ENCODE measurements at places on chromosomes 7 and 10.

DNA sequence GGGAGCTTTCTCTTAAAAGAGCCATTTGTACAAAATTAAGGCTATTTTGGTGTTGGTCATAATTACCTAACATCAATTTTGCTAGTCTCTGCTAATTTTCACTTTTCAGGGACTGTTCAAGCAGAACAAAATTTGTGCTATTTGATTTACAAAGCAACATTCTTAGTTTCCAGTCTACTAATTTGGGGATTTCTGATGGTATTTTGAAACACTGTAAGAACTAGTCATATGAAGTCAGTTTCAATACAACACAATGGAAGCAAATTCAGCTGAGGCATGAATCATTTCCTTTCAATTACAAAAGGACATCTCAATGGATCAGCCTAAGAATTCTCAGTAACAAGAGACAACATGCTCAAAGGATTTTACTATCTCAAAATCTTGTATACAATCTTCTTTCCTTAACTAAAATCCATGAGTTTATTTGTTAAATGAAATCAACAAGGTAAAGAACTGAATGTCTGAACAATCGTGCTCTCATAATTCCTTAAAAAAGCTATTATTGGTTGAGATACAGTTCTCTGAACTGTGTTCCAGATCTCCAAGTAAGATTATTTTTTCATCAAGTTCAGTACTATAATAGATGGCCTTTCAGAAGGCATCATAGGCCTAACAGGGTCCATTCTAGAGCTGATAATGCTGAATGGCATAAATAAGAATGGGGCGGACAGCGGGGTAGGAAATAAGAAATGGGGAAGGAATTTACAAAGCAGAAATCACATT, 144.6 kb downstream of the NRCAM start:
- no peak for DNase-seq

GRCh38 chr10:29257784-29258135, 31.1 kb upstream of the LYZL1 start:
- no peak for DNase-seq

- no peak for DNase-seq
Observed at GRCh38 chr7:24720283-24720682, 37.0 kb downstream of the GSDME start.

DNA sequence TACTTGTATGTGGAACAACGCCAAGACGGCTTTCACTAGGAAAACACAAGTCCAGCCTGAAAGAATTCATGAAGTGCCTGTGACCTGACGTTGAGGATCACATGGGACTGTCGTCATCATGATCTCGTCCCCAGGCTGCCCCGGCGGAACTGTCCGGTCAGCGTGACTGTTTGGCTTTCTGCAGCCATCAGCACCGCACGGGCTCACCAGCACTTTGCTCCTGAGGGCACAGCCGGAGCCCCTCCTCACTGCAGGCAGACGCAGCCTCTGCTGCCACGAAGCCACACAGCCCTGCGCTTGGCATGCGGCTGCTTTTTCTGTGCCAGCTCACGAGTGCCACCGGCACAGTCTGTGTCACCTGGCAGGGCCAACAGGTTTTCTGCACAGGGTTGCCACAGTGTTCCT, 9.4 kb upstream of the GET4 start:
- no peak for DNase-seq

DNA sequence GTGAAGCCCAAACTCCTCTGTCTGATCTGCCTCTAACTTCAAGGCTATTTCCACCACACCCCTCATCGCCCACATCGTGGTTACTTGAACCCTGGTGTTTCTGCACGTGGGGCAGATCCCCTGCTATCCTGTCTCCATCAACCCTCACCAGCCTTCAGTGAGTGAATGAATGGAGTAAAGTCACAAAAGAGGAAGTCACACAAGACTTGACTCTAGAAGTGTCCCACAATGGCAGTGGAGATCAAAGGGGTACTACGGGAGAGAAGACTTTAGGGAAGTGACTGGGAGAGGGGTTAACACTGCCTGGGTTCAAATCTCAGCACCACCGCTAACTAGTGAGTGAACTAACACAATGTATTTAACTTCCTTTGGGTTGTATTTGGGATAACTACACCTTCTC, 85.9 kb downstream of the COBL start:
- no peak for DNase-seq

DNA sequence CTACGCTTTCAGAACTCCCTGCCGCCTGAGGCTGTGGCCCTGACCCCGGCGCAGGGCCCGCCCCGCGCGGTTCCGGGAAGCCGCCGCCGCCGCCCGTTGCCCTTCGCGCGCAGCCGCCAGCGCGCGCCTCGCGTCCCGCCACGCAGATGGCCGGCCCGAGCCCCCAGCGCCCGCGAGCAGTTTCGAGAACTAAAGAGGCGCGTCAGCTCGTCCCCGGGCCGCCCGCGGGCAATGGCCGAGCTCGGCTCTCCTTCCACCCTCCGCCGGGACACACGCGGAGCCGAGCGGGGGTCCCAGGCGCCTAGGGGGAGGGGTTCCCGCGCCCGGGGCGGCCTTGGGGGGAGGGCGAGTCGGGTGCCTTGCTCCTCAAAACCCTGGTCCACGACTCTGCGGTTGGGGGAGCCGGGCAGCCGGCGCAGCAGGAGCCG, 1.8 kb downstream of the HNRNPF start:
- DNase-seq = peak; percentile 57

GRCh38 chr7:74356589-74357315, 67.5 kb downstream of the CLIP2 start:
- no peak for DNase-seq

GRCh38 chr10:17445400-17445998, 8.9 kb downstream of the ST8SIA6 start:
- DNase-seq = no peak

- DNase-seq = no peak
Observed at GRCh38 chr7:30898411-30898810, 13.2 kb upstream of the AQP1 start.

GRCh38 chr10:125016123-125016522, 74.2 kb downstream of the ZRANB1 start:
- DNase-seq = no peak

DNA sequence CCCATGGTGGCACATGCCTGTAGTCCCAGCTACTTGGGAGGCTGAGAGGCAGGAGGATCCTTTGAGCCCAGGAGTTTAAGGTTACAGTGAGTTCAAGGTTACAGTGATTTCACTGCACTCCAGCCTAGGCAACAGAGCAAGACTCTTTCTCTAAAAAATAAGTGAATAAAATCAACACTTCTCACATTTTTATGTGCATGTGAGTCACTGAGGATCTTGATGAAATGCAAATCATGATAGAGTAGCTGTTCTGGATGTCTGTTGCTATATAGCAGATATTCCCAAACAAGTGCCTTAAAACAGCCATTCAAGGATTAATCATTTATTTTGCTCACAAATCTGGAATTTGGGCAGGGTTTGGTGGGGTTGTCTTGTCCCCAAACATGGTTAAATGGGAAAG, 62.3 kb upstream of the ARHGAP12 start:
- no peak for DNase-seq

- DNase-seq = no peak
Observed at GRCh38 chr10:78476156-78476555, 442.5 kb downstream of the RPS24 start.

DNA sequence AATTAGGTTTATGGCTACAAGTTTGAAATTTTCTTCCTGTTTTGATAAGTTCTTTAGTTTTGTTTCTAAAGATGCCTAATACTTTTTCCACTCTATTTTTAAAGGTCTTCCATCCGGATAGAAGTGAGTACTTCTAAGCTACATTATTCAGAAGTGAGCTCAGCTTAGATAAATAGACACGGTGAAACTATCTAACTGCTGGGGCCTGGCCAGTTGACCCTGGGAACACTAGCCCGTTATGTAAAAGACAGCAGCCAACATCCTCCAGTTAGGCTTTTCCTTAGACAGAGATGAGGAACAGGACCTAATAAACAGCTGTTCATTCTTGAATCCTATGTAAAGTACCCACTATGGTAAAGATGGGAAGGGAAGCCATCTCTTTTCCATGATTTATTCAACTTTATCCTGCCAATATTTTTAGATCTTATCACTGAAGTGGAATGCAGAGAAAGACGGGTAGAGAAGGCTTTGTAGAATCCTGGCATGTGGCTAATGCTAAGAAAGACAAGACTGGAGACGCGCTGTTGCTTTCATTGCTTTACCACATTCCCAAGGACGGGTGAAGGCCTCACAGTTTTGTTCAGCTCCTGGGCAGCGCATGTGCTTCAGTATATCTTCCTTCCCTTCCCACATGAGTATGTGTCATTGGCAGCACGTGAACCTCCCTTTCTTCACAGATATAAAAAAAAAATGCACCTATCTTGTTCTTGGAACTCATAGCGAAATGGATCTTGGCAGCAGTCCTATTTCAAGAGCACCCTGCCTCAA, 340.0 kb upstream of the MEOX2 start:
- DNase-seq = no peak

GRCh38 chr7:71871446-71871845, 540.7 kb downstream of the CALN1 start:
- no peak for DNase-seq

DNA sequence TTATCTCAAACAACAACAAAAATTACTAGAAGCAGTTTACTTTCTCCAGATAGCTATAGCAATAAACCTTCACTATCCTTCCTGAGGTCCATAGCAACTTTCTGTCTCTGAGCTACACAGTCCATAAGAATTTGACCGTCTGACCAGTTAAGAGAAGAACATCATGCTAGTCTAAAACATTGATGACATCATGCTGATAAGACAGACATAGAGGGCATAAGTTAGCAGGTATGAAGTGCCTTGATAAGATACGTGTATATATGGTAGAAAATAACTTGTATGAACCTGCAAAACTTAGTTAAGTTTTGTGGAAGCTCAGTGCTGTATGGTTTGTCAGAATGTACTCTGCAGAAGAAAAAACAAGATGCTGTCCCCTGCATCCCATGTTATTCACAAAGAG, 353.0 kb downstream of the GRID1 start:
- no peak for DNase-seq

Measured in stimulated activated CD4-positive, alpha-beta T cell treated with anti-CD3 and anti-CD28 coated beads, Interleukin-4, amount 100 ng/mL, for 4 hours (primary cell).